ENCODE measurements at places on chromosomes 1 and 21. TPM values are rescaled to one million over a fixed set of nuclear protein-coding genes. Genes with fewer than 3 reads are reported as not detected.

C1orf87 gene
- total RNA-seq: 0.15 TPM

COL11A1 gene
- 2.5 TPM for total RNA-seq

MRPS14 gene
- 33.3 TPM for total RNA-seq

LRRC53 gene
- not detected for total RNA-seq

VCAM1 gene
- 2.9 TPM for total RNA-seq
